Left hindlimb (tissue), 1 donor: ENCODE measurements at places on chromosomes 7 and 10.
A peak's percentile ranks its signal among the peaks of the same experiment; 100 is the strongest.

DNA sequence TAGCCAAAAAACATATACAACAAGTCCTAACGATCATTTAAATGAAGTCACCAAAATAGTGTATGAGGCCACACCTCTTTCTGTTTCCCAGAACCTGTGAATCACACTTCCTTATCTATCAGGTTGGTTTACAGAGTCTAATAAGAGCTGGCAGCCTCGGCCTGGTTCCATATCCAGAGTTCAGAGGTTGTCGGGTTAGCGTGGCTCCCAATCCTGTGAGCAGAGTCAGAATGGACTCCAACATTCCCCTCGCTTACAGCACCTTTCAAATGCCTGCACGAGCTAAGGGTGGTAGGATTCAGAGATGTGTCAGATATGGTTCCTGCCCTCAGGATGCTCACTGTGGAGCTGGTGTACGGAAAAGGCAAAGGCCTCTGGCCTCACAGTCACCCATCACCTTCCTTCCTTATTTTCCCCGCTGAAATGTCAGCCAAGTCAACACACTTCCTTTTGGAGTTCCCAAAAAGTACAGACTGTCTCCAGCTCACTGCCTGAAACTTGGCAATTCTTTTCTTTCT, 6.0 kb downstream of the IL15RA start:
- DNase-seq = no peak

- no peak for DNase-seq
These were observed 108.2 kb upstream of the FAM13C start for GRCh38 chr10:59470570-59470969.

DNA sequence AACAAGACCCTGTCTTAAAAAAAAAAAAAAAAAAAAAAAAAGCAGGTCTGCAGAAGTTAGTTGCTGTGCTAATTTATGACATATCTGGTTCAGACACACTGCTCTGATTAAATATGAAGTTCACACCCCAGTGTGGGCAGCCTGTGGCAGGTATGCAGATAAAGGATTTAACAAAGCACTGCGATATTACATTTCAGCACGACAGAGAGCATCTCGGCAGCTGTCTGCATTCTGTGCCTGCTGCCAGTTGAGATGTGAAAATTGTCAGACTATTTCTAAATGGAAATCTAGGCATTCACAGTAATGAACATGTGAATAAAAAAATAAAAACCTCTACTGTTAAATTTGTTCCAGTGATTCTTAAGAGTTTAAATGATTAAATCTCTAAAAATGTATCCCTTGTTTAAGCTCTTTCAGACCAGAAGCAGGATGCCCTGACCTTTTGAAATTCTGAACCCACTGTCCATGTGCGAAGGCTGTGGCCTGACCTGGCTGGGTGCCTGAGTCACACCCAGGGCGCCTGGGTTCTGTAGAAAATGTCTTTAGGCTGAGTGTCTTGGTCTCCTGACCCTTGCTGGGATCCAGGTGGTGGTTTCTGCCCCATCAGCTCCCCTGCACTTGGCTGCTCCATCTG, 272.9 kb downstream of the WDR37 start:
- DNase-seq = no peak

GRCh38 chr7:130752424-130752823, 18.4 kb upstream of the KLF14 start:
- no peak for DNase-seq

DNA sequence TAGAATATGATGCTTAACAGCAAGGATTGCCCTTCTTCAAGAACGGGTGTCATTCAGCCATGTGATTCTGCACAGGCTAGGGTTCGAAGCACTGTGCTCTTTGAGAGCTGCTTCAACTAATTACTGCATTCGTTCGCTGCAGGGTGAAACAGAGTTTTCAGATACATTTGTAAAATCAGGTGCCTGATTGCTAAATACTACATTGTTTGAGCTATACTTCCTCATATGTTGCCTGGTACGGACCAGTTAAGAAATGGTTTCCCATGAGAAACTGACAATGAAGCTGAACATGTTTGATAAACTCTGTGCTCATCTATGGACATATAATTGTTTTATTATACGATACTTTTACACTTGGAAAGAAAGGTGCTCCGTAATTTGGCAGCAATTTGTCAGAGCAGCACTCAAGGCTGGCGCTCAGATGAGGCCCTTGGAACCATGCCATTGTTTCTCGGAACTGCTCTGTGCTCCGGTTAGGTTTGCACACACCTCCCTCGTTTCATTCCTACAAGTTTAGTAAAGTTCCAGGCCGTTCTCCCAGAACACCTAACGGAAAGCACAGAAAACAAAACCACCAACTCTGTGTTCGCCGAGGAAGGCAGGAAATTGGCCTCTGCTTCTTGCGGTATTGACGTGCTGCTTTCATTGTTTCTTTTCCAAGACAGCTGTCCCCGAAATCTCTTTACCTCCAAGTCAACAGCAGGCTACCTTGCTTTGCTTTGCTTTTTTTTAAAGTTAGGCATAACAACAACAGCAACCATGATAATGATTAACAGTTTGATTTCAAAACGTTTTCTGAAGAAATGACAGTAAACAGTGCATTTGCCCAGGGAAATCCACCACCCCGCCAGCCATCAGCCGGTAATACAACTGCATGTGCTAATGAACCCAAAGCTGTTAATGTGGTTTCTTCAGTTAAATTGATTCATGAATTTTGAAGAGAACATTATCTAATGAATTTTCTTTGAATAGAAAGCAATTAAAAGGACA, 206.9 kb downstream of the EBF3 start:
- DNase-seq = peak; percentile 61

DNA sequence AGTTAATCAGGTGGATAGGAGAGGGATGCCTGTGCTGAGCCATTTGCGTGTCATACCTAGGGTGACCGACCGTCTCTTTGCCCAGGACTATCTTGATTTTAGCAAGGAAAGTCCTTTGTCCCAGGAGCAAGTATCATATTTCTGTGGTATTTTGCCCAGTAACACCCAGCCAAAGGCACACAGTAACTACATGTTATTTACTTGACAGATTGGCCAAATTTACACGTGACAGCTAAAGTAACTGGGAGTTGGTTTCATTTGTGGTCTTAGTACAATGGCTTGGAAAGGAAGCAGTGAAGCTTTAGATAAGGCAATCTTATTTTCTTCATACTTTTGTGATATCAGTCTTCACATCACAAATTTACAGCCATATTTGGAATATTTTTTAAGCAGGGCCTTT, 142.1 kb downstream of the JCAD start:
- no peak for DNase-seq

DNA sequence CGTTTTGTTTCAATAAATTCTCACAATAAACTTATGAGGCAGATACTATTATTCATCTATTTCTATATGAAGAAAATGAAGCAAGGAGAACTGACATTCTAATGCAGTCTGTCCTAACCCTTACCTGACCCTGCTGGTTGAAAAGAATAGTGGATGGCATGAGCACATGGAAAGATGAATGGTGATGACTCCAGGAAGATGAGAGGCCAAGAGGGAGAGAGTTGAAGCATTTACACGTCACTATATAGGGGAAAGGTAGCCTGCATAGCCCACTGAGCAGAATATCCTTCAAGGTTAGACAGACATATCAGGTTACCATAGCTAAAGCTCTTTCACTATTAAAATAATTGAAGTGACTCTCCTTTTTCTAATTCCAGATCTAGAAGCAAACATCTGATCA, 163.9 kb upstream of the CDK1 start:
- no peak for DNase-seq

DNA sequence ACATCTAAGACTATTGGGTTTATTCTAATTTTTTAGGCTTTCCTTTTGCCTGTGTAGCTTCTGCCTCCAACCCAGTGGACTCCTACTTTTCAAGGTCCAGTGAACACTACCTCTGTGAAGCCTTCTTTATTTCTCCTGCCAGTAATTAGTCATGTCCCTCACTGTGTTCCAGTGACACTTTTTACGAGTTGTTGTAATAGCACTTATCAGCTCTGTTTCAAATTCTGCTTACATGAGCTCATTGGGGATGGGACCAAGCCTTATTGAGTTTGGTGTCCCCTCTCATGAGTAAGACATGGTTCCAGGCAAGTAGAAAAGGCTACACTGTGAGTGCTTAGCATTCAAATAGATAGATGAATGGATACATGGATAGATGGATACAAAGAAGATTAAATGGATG, 184.6 kb downstream of the HIBADH start:
- DNase-seq = no peak

DNA sequence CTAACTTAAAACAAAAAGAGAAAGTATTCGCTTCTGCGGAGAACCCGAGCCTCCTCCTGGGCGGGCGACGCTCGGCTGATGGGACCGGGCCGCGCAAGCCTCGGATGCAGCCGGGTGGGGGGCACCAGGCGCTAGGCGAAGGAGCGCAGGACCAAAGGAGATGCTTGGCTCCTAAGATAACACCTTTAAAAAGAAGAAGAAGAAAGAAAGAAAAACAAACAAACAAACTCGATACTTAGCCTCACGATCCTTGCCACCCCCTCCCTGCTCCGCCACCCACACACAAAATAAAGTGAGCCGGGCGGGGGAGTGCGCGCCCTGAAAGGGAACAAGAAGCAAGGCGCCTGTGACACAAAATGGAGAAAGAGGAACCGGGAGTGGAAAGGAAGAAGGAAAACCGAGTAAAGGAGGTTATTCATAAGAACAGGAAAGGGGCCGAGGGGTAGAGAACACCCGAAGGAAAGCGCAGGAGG, 34.0 kb upstream of the EBLN1 start:
- DNase-seq = peak; percentile 82

DNA sequence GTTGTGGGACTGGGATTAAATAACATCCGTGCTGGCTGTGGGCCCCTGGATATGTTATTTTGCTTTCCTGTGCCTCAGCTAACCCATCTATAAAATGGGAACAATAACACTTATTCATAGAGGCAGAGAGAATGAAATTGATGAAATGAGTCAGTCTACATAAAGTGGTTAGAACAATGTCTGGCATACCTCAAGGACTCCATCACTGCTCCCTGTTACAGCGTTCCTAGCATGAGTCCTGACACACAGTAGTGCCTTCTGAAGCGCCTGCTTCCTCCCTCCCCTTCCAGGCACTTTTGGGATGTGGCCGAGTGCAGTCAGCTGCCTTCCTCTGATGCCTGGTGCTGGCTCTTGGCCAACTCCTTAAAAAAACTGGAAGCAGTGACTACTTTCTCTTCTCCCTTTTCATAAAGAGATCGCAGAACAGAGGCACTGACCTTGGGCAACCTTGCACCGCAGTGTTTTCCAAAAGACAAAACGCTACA, 108.4 kb upstream of the ZMIZ1 start:
- peak; percentile 76 for DNase-seq

DNA sequence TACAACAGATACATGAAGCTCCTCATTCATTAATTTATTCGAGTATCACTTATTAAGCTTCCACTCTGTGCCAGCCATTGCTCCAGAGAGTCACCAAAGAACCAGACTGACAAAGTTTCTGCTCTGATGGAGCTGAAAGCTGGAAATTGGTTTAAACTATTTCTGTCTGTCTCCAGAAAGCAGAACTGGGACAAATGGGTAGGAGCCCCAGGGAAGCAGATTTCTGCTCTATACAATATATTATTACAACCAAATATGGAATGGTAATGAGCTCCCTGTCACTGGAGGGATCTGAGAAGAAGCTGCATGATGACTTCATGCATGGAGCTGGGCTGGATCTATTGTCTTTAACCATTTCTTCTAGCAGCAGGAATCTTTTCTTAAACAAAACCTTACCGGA, 165.4 kb upstream of the ADO start:
- no peak for DNase-seq

DNA sequence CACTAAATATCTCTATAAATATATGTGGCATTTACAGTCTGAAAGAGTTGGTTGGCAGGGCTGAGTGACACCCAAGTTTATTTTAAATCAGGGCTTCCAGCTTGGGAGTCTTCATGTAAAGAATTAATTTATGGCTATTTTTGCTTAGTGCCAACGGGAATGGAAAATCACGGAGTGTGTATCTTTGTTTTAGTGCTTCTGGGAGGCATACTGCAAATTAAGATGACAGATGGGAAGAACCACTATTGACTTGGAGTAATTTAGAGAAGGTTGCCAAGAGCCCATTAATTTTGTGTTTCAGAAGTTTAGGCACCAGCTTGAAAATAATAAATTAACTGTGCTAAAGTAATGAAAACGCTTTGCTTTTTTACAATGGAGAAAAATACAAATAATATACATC, 135.2 kb downstream of the GPR37 start:
- DNase-seq = no peak

GRCh38 chr7:499853-500485, 19.7 kb downstream of the PDGFA start:
- DNase-seq = no peak

DNA sequence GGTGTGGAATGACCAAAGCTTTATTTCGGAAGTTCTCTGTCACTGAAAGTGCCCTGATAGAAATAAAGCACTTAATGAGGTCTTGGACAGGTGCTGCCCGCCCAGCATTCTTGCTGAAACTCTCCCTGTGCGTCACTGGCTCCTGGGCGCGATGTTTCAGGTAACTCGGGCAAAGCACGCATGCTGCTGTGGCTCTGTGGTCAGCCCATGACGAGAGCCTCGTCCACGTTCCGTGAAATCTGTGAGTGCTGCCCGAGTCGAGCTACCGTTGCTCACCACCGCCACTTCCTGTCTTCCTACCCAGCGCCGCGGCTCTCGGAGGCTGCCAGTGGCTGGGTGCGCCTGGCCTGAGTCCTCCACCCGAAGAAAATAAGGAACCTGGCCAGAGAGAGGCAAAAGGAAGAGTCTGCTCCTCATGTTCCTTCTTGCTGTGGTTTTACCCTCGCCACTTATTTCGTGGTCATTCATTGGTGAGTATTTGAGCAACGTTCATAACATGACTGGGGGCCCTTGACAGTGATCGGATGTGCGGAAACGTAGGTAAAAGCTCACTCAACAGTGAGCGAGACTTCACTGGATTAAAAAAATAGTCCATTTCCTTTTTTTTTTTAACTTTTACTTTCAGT, 95.5 kb downstream of the MAP3K8 start:
- peak; percentile 51 for DNase-seq

DNA sequence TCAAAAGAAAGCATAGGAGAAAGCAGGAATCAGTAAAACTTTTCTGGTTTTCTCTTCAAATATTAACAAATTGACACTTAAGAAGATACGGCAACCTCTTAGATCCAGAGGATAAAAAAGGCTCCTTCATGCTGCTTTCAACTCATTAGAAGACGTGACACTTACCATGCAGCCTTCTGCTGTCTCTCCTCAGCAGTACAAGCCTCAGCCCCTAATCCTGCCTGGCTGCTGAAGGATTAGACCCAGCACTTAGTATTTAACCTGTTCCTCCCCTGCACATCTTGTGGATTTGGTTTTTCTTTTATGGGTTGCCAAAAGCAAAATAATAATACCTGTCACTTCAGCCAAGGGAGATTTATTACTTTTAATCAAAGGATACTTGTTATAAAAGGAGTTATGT, 108.4 kb downstream of the LYZL1 start:
- DNase-seq = no peak

GRCh38 chr10:21398563-21399231, 126.8 kb downstream of the SKIDA1 start:
- DNase-seq = no peak

DNA sequence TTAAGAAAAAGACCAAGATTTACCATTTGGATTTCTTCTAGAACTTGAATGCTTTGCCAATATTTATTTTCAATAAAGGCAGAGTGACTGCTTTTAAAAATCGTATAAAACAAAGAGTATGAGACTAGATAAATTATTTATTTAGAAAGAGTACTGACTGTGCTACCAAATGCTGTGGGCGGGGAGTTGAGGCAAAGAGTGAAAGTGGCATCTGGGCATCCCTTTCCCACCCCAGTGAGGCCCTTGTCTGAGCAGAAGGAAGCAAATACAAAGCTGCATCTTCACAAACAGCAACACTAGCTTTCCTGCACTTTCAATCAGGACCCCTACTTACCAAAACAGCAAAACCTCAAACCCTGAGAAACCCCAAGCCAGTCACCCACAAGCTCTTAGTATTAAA, 34.9 kb downstream of the ITGB1 start:
- DNase-seq = no peak

GRCh38 chr7:116557901-116558300, 33.1 kb downstream of the CAV1 start:
- no peak for DNase-seq
